Inflammatory macrophage treated with lipopolysaccharide for 4 hours (primary cell): ENCODE measurements at places on chromosomes 5 and 9.

DNA sequence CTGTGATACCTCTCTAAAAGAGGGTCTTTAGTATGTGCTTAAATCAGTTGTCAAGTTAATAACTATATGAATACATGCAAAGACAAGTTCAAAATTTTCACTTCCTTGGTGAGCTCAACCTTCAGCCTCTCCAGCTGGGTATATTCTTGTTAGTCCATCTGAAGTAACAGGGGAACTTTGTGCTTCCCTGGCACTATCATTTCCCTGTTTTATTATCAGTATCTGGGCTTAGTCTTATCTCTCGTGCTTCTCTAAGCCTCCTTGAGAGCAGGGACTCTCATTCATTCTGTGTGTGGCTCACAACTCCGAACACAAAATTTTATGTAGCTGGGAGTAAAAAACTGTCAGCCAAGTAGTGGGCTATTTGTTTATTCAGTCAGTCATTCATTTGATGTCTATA, 175.9 kb upstream of the MAP3K1 start:
- DNase-seq = peak; percentile 62

DNA sequence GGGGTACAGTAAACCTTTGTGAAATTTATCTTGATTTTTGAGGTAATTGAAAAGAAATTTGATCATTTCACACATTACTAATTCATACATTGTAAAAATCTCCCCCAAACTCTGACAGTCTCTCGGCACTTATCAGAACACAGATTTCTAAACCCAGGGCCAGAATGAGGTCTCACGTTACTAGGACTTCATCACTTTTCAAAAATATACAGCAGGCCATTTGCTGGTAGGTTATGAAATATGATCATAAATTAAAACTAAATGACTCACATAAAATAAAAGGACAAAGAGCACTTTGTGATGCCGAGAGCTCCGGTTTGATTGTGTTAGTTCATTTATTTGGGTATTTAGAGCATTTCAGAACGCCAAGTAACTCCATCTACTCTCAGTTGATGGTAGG, 17.0 kb downstream of the MSX2 start:
- no peak for DNase-seq

DNA sequence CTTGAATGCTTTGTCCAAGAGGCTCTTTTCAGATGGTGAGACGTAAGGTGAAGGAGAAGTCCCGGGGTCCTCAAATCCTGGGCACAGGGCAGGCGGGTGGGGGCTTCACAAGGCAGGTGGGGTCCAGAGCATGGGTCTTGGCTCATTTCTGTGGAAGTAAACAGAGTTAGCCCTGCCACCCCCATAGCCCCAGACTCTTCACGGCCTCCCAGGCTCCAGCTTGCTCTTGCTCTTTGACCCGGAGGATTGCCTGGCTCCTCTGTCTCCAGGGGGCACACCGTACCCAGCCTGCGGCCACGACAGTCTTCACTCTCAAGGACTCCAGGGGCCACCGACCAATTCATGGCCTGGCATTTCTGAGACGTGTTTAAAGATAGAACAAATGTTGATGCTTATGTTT, 28.8 kb upstream of the POMT1 start:
- DNase-seq = no peak

DNA sequence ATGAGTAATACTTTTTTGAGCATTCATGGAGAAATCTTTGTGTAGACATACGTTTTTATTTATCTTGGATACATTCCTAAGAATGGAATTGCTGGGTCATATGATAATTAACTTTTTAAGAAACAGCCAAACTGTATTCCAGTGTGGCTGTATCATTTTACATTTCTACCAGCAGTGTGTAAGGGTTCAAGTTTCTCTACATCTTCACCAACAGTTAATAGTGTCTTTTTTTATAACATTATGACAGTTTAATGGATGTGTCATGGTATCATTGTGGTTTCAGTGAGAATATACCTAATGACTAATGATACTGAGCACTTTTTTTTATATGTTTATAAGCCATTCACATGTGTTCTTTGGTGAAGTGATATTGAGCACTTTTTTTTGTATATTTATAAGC, 52.4 kb downstream of the NIPBL start:
- peak; percentile 12 for DNase-seq

DNA sequence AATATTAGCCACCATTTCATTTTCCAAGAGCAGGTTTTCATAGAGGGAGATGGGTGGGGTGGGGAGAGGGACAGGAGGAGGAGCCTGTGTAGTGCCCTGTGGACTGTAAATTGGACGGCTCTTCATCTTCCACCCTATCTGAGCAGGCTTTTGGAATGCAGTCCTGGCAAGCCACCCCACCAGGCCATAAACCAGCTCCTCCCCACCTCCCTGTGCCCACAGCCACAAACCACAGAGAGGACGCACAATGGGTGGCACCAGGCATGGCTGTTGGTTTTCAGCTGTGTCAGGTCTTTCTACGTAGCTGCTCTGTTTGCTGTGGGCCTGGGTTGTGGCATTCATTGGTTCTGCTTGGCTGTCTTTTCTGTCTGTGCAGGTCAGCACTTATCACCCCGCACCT, 58.0 kb downstream of the PLAC8L1 start:
- no peak for DNase-seq
